ENCODE measurements at places on chromosomes 2 and 18.

GRCh38 chr2:151083856-151084795 lies 177.5 kb downstream of the RBM43 start:
- DNase-seq, result no peak

GRCh38 chr2:159164457-159164911 lies 122.0 kb downstream of the WDSUB1 start:
- DNase-seq, result no peak

- no peak for DNase-seq
Observed at GRCh38 chr2:20222014-20222768, 2.7 kb downstream of the SDC1 start.

GRCh38 chr18:63454497-63454896 lies 22.3 kb upstream of the SERPINB5 start:
- no peak for DNase-seq

DNA sequence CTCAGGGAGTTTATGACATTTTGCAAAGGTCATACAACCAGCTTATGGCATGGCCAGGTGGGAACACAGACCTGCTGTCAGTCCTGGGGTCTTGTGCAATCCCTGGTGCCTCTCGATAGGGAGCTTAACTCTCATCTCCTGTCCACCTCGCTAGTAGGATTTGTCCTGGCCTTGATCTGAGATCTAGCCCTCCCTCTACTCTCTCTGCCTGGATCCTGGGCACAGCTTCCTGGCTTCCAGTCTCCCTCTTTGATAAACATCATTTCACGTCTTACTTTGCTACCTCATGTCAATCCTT lies 13.8 kb downstream of the GALR1 start:
- DNase-seq, result no peak

DNA sequence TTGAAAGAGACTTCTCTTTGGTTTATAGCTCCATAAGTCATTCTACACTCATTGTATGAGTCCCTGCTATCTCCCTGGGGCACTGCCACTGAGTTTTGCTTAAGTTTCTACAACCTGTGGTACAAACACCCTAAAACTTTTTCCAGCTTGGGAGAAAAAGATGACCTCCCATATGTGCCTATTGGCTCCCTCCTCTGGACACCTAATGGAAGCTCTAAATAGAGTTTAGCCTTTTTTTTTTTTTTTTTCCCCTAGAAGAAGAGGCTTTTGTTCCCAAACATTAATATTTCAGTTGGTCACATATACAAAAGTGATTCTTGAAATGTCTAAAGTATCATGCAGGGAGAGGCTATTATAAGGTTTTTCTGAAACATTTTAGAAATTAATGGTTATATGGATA lies 547.2 kb upstream of the TMEFF2 start:
- no peak for DNase-seq

DNA sequence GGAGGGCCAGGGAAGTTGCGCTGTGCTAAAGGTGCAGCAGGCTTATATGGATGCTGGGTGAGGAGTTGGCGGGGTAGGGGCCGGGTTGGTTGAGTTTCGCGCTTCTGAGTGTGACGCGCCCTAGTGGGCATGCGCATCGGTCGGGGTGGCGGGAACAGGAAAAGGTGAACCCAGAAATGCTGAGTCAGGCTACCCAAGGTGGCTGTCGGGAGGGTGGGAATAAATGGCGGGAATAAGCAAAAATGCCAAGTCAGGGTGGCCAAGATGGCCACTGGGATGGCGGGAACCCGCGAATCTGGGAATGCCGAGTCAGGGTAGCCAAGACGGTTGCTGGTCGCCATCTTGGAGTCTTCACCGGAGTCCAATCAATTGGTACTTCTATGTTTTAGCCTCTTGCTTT lies 580.0 kb downstream of the SUCLG1 start:
- no peak for DNase-seq

DNA sequence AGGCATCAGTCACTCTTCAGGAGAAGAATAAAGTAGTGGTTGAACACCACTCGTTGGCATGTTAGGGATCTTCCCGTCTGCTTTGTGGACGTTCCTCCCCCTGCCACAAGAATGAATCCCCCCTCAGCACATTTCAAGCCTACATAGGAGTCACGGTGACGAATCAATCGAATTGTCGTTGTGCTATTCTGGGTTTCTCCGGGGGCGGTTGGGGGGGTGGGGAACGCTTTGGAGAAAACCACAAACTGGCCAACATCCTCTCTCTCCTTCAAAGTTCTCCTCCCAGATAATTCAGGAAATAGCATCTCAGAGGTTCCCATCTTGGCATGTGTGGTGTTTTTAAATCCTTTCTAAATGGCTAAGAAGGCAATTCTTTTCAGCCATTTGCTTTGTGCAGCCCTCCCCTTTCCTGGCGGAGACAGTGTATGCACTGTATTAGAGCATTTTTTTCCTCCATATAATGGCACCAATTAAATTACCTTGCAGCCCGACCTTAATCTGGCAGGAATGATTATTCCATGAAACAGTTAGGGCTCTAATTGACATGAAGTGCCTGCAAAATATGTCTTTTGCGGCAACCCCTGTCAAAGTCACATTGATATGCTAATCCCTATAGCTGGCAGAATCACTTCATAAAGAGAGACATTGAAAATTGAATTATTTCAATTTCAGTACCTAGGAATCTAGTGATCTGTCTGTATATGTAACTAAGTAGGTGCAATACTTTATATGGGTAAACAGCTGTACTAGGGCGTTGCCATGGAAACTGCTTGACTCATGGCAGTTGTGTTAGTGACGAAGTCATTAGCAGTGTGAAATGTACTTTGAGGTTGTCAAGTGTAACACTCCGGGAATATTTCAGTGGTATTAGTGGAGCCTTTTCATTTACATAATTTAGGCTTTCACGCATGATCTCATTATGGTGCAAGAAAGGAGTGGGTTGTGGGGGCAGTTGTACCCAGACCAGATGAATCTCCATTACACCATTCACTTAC lies 323.4 kb upstream of the SLC14A2 start:
- no peak for DNase-seq

DNA sequence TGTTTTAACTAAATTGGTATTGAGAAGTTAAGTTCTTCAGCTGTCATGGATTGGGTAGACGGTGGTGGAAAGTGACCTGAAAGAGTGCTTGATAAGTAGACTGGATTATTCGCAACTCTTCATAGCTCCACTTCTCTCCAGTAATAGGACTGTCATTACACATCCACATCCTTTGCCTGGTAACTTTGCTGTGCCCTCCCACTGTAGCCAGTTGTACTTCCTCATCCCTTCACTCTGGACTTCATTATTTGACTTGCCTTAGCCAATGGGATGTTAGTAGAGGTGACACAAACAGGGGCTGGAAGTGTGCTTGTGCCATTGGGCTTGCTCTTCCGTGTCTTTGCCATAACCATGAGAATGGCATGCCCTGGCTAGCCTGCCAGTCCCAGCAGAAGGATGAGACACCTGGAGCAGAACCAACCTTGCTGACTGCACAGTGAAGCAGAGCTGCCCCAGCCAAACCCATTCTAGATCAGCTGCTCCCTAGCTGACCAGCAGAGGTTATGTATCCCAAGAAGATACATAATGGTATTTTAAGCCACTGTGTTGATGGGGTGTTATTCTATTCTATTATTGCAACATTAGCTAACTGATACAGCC lies 16.9 kb downstream of the QPCT start:
- DNase-seq, result no peak

- no peak for DNase-seq
Observed at GRCh38 chr2:24613154-24613814, 122.2 kb downstream of the NCOA1 start.

- DNase-seq, result no peak
Observed at GRCh38 chr2:126877861-126878565, 20.7 kb upstream of the TEX51 start.

DNA sequence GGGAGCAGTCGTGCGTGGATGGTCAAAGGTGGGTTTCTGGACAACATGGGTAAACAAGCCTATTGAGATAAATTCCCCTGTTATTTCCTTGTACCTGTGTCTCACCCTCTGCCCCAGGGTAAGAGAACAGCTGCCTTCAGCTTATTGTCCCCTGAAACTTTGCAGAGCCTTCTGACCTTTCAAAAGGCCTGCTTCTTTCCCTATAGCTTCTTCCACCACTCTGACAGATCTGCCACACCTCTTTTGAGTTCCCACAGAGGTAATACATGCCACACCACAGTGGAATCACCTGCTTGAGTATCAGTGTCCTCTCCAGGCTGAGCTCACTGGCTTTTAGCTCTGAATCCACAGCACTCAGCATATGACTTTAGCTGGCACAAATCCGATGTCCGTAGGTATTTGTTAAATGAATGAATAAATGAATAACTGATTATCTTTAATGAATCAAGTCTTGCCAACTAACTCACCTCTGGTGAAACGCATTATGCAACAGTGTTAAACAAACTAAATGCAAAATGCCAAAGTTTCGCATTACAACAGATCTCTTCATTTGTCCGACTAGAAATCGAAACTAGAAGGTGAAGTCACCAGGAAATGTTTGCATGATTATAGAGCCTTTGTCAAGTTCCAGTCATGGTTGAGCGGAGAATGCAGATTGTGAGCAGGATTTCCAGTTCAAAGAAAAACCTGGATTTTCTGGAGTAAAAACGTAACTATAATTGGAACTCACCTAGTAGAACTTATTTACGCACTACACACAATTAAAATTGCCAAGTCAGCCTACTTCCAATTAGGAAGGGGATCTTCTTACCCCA lies 16.4 kb downstream of the DYNAP start:
- no peak for DNase-seq

- DNase-seq, result no peak
Observed at GRCh38 chr2:4357121-4357520, 653.7 kb downstream of the DCDC2C start.

DNA sequence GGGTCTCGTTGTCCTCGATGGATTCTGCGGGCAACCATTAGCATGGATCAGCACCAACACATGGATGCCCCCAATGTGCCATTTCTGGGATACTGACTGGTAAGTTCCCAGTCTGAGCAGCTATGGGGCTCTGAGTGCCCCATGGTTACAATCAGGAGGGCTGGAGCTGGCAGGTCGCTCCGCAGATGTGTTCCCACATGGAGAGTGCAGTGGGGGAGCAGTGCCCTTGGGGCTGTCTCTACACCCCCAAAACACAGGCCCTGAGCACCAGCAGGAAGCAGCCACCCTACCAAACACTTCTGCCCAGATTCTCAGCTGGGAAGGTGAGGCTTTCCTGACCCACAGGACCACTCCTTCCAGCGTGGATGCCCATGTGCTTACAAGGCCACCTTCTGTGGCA lies 8.0 kb downstream of the NGEF start:
- DNase-seq, result no peak

GRCh38 chr2:138626148-138626547 lies 124.6 kb downstream of the SPOPL start:
- no peak for DNase-seq

All from stimulated activated CD8-positive, alpha-beta memory T cell treated with anti-CD3 and anti-CD28 coated beads, Interleukin-7, amount 100 ng/mL, for 1 hour (primary cell).